ENCODE measurements at places on chromosomes 2 and 18.

DNA sequence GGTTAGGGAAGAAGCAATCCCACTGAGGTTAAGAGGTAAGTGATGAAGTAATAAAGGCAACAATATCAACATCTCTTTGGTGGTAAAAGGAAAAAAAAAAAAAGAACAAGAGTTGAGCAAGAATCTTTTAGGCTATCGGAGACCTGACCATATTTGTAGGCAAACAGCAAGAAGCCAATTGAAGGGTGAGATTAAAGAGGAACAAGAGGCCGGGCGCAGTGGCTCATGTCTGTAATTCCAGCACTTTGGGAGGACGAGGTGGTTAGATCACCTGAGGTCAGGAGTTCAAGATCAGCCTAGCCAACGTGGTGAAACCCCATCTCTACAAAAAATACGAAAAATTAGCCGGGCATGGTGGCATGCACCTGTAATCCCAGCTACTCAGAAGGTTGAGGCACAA lies 11.3 kb downstream of the VPS54 start:
- no peak for DNase-seq

DNA sequence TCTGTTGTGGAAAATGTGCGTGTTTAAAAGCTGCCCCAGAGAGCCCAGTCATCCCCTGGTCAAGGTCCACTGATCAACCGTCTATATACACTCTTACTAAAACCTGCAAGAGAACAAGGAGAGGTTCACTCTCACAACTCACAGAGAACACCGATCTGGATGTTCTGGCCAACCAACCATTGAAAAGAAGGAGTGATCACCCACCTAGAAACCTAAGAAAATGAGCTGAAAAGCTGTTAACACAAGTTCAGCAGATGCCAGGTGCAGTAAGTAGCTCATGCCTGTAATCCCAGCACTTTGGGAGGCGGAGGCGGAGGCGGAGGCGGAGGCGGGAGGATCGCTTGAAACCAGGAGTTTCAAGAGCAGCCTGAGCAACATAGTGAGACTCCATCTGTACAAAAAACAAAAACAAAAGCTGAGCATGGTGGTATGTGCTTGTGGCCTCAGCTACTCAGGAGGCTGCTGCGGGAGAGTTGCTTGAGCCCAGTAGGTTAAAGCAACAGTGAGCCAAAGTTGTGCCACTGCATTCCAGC lies 14.5 kb downstream of the ATG16L1 start:
- no peak for DNase-seq

- no peak for DNase-seq
These were observed 10.6 kb downstream of the SUPT7L start for GRCh38 chr2:27652790-27653189.

GRCh38 chr2:1287427-1287826 lies 125.8 kb upstream of the TPO start:
- no peak for DNase-seq

DNA sequence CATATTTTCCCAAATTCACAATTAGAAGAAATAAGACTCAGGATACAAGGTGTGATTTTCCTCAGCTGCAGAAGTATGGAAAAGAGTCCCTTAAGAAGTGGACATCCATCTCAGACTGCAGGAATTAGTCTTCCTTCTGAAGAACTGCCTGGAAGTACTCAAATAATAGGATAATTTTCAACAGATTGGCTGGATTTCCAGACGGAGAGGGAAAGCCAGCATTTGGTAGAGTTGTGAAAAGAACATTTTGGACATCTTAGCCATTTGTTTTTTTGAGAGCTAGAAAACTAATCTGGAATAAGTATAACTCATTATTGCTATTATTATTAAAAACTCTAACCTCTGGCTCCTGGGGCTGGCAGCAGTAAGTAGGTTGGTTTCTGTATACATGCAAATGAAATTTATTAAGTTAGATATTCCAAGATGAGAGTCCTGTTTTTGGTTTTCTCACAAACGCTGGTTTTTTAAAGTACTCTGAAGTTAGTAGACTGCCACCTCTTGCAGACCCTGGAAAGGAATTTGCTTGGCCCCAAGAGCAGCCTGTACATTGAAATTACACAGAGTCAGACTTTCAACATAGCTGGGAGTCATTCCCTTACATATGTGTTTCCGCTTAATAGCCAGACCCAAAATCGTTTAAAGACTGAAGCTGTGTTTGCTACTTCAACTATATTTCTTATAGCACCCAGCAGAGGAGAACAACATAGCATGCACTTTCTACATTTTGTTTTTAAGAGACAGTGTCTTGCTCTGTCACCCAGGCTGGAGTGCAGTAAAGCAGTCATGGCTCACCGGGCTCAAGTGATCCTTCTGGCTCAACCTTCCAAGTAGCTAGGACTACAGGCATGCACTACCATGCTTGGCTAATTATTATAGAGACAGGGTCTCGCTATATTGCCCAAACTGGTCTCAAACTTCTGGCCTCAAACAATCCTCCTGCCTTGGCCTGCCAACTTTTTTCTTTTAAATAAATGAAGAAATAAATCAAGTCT lies 142.4 kb downstream of the THADA start:
- DNase-seq, result no peak

DNA sequence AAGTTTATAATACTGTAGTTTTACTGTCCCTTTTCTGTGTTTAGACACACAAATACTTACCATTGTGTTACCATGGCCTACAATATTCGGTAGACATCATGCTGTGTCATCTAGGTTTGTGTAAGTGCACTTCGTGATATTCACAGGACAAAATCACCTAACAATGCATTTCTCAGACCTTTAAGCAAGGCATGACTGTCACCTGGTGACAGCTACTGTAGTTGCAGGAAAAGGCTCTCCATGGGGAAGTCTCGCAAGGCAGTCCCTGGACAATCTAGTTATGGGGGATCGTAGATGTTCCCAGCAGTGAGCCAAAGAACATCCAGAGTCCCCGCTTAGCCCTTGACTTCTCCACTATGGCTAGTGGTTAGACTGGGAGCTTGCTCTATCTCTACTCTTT lies 73.1 kb downstream of the EIF2AK3 start:
- DNase-seq, result no peak

GRCh38 chr2:10331027-10331701 lies 28.5 kb downstream of the HPCAL1 start:
- DNase-seq, result peak; percentile 81

DNA sequence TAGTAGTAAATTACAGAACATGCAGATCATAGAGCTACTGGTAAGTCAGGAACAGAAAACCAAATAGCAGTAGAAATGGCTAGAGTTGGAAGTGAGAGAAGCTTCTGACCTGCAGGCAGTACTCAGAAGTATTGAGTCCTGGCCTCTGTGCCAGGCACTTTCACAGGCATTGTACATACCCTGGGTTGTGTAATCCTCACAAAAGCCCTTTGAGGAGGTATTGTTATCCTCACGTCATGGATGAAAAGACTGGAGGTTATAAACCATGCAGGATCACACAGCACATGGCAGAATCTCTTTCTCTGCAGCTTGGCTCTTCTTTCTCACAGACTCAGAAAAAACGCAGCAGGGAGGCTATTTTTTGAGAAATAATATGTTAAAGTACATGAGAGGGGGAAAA lies 789.3 kb upstream of the FAM98A start:
- DNase-seq, result no peak

GRCh38 chr2:176291335-176291734 lies 22.1 kb downstream of the MTX2 start:
- no peak for DNase-seq

- DNase-seq, result no peak
These were observed 70.7 kb downstream of the CABYR start for GRCh38 chr18:24209558-24209957.

- no peak for DNase-seq
These were observed 116.9 kb downstream of the FAM161A start for GRCh38 chr2:61736953-61737352.

- DNase-seq, result no peak
These were observed 4.2 kb upstream of the SERPINB4 start for GRCh38 chr18:63648241-63648640.

GRCh38 chr2:67945056-67945455 lies 117.7 kb downstream of the C1D start:
- DNase-seq, result no peak

DNA sequence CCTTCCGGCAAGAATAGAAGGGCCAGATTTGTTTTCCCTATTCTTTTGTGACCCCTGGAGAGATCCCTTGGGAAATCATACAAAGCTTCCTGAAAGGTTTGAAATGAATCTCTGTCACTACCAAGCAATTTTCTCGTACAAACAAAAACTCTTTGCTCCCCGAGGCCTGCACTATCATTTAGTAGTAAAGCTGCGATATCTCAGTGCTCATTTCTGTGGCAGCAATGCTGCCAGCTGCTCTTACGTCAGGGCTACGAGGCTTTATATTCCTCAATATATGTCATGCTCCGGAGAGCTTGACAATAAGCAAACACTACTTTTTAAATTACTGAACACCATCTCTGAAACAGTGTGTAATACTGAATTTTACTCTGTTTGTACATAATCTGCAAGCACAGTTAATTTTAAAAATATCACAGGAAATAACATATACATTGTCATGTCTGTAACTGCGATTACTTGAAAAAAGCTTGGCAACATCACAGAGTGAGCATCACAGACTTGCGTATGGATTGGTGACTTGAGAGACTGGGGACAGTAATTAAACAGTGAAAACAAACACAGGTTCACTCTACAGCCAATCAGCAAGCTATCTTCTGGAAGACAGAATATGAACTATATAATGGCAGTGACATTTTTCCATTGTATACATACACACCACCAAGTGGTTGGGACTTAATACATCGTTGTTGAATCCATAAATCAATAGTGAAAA lies 403.3 kb upstream of the NETO1 start:
- DNase-seq, result no peak

GRCh38 chr2:226002438-226002837 lies 602.9 kb downstream of the NYAP2 start:
- DNase-seq, result no peak

DNA sequence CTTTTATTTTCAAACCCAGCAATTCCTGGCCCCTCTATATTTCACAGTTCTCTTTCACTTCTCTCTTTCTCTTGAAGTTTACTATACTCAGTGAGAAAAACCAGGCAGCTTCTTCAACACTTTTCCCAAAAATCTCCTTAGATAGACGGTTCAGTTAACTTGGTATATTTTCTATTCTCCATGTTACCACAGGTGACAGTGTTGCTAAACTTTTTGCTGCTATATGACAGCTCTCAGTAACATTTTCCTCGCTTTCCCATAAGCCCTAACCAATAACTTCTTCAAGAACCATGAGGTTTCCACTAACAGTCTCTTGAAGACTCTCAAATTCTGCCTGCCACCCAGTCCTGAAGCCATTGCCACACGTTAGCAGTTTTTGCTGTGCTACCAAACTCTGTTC lies 45.8 kb downstream of the CYBRD1 start:
- DNase-seq, result no peak

DNA sequence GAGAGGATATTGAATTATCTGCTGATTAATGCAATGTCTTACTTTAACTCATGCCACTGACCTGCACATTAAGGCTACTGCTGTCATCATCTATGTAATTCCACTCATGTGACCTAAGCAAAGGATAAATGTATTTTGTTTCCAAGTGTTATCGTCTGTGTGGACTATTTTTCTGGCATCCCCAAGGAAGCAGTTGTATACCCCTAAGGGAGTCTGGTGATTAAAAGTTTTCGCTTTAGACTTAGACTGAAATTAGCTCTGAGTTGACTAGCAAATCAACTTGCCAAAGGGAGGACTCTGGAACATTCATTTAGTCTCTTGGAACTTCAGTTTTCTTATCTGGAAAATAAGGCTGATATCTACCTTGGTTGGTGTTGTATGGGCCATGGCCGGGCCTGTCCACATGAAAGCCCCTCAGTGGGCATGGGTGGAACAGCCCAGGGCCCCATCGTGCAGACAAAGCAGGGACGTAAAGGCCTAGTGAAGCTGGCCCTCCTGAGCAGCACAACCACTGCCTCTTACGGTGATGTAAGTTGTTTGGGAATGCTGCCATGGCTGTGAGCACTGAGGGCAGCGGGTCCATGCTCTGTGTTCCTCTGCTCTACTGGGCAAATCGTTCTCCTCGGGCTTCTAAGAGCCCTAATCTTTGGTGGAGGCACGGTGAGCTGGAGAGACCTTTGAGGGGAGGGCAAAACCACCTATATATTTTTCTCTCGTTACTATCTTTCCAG lies 144.4 kb upstream of the RNF152 start:
- DNase-seq, result no peak

DNA sequence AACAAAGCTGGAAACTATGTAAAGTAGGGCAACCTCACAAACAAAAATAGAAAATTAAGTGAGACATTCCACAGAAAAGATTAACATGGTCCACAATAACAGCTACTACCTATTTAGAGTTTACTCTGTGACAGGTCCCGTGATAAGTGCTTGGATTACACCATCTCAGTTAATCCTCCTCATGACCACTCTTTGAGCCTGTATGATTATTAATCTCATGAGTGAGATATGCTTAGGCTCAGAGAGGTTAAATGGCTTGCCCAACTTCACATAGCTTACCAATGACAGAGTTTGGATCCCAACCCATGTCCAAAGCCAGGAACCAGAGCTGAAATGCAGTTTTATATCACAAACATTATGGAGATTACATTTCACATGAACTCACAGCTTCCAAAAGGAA lies 37.3 kb upstream of the KLF7 start:
- no peak for DNase-seq

- DNase-seq, result no peak
These were observed 59.7 kb upstream of the ZC3H15 start for GRCh38 chr2:186426153-186427016.

- DNase-seq, result no peak
These were observed 435.7 kb downstream of the LRRTM4 start for GRCh38 chr2:77086478-77086877.

GRCh38 chr2:107187870-107188269 lies 301.9 kb upstream of the ST6GAL2 start:
- DNase-seq, result no peak

- DNase-seq, result no peak
These were observed 72.0 kb upstream of the AFF3 start for GRCh38 chr2:100214265-100214971.

DNA sequence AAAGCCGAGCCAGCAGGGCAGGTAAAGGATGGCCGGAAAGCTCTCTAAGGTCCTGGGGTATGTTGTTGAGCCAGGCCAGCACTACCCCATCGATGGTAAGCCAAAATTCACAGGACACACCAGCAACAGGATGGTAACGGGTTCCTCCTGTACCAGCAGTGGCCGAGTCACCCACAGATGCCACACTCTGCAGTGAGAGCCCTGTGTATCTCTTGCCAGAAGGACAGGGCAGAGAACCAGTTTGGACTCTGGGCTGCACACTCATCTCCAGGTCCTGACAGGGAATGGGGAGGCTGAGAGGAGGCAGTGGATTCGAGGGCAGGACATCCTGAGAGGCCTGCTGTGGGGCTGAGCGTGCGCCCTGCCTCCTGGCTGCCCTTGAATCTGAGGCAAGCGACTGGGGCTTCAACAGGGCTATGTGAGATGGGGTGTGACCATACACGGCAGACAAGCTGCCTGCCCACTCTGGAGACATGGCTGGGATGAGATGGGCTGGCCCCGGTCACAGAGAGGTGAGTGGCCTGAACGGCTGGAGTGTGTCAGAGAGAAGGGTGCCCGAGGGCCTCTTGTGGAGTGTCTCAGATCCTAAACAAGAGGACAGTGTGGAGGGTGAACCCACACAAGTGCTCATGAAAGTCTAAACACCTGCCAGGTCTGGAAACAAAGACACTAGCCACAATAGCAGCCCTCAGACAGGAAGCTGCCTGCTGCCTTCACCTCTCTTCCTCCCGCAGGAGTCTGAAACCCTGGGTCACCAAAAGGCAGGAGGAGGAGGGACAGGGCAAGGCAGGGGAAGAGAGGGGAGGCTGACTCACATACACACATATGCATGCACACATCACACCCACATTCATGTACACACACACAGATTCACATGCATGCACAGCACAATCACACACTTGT lies 182.3 kb downstream of the LOXHD1 start:
- DNase-seq, result no peak

All from stimulated activated effector memory CD8-positive, alpha-beta T cell treated with anti-CD3 and anti-CD28 coated beads, Interleukin-12 subunit alpha, Interleukin-12 subunit beta, amount 100 ng/mL, for 72 hours (primary cell).